ENCODE measurements at places on chromosomes 4 and X. TPM values are rescaled to one million over a fixed set of nuclear protein-coding genes. Genes with fewer than 3 reads are reported as not detected.

Gene RTL3
- total RNA-seq = not detected

Gene FRMD7
- 0.26 TPM for total RNA-seq

Gene PCDH7
- total RNA-seq = 9.0 TPM

Gene GUCY1A1
- total RNA-seq = 23.4 TPM

Gene TLR1
- total RNA-seq = 1.3 TPM

Gene NAT8L
- total RNA-seq = 0.26 TPM

Gene GYG2
- 10.6 TPM for total RNA-seq

Gene THAP6
- total RNA-seq = 18.8 TPM

Gene CRMP1
- 0.33 TPM for total RNA-seq

Gene CXCL8
- total RNA-seq = 1.3 TPM

Gene EXOC1
- 64.2 TPM for total RNA-seq

Gene AIFM1
- 23.1 TPM for total RNA-seq

Gene CPE
- 51.7 TPM for total RNA-seq

Gene EFHC2
- total RNA-seq = 0.77 TPM

Gene PAK3
- total RNA-seq = 1.3 TPM

Gene TCEANC
- 7.3 TPM for total RNA-seq

Gene VCX
- not detected for total RNA-seq

Gene ABCD1
- 12.7 TPM for total RNA-seq

Gene IL9R
- total RNA-seq = not detected

Gene GPRIN3
- under 0.01 TPM for total RNA-seq

Gene TLL1
- 0.33 TPM for total RNA-seq

Data from fibroblast of lung (primary cell).